ENCODE measurements at places on chromosomes 2 and 18.

DNA sequence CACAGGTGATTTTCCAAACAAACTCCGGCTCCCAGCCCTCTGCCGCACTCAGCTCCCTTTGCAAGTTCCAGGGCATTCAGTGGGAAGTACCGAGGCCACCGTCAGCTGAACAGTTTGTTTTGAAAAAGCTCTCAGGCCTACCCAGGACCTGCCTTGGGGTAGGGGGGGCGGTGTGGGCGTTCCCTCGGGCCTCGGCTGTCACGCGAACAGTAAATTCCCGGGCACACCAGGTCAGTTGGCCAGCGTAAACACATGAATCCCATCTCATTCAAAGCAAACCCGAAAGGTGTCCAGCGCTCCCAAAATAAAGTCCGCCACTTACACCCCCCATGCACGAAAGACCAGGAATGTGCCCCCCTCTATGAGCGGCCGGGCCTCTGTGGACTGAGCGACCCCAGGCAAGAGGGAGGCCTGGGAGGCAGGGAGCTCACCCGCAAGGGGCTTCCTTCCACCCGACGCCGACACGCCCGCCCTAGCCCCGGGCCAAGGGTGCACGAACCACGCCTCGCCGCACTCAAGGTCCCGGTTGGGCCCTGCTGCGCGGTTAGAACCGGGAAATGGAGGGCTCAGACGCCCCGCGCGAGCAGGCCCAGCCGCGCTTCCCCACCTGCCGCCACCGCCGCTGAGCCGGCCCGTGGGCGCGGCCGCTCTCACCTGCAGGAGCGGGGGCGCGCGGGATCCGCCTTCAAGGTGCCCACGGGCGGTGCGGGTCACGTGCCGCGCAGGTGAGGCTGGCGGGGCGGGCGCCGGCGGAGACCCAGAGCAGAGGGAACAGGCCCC lies at the start of gene WDSUB1:
Gene WDSUB1, minus strand, starts transcription at position 775 of the 780 bp plus-strand sequence. CDS start 3,634 bp downstream, outside the sequence.
- no peak for DNase-seq

GRCh38 chr2:3430172-3430571 lies 50.7 kb downstream of the TRAPPC12 start:
- no peak for DNase-seq

DNA sequence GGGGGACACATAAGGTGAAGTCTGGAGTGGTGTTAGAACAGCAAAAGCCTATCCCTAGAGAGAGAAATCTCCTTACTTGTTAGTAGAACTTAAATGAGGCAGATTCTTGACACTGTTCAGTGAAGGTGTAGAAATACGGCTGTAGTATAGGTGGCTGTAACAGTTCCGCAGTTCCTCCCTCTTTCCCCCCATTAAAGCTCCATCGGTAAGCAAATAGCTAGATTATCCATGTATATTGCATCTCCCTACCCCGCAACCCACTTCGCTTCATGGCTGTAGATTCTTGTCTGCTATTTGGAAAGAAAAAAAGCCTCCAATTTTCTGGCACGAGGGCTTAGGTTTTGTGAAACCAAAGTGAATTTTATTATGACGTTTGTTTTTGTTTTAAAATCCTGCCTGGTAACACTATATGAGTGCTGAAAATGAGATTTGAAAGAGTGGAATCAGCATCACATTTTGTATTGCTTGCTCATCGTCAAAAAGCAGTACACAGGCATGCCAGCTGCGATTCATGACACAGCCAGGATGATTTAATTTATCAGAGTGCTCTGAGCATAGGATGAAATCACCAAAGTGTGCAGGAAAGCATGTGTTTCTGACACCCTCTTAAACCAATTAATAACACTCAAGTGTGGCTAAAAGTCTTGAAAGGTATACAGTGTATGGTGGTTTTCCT lies 1.4 kb downstream of the FAM171B start:
- DNase-seq: no peak

GRCh38 chr18:49247781-49248180 lies 212.7 kb downstream of the DYM start:
- DNase-seq: no peak

GRCh38 chr2:151857650-151858049 lies 29.4 kb upstream of the ARL5A start:
- DNase-seq: no peak

GRCh38 chr18:35477497-35477896 lies 20.3 kb downstream of the INO80C start:
- DNase-seq: no peak

- peak; percentile 12 for DNase-seq
Observed at GRCh38 chr2:197248623-197249022, 62.0 kb downstream of the ANKRD44 start.

DNA sequence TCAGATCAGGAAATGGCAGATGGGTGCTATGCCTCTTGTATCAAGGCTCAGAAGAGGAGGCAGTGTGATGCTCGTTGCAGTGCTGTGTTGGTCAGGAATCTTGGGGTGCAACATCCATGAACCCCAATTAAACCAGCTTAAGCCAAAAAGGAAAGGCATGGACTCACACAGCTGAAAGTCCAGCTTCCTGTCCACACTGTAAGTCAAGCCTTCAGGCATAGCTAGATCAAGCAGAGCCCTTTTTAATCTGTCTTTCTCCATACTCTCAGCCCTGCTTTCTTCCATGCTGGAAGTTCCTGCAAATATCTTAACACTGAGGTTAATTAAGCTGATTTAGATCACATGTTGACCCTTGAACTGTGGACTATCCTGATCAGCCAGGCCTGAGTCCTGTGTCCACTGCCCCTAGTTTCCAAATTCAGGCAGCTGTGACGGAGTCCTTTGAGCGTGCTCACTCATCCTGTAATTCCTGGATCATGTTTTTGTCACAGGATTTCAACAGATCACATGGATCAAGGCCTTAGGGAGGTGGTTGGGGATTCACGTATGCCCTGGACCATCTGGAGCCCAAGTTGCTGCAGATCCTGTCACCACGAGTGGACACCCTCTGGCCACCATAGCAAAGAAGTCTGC lies 4.5 kb upstream of the C2orf74 start:
- DNase-seq: no peak

DNA sequence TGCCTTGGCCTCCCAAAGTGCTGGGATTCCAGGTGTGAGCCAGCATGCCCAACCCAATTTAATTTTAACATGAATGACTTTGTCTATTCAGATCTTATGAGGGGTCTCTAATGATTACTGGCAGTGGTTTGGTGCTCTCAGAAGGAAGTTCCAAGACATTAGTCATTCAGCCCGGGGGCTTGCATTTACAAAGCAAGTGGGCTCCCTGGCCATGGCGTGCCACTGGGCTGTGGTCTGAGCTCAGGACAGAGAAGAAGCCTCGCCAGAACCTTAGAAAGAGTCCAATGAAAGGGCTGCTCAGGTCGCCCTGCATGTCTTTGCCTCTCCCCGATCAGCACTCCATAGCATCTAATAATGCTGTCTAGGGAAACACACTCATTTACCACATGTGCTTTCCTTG lies 182.6 kb upstream of the CHAC2 start:
- DNase-seq: no peak
